ENCODE measurements at places on chromosomes 7 and 10. TPM values are rescaled to one million over a fixed set of nuclear protein-coding genes. Genes with fewer than 3 reads are reported as not detected.

BCAP29 gene
- 49.8 TPM for polyA plus RNA-seq

OSBPL3 gene
- polyA plus RNA-seq: 4.0 TPM

HOXA10 gene
- polyA plus RNA-seq: 33.5 TPM

DNA sequence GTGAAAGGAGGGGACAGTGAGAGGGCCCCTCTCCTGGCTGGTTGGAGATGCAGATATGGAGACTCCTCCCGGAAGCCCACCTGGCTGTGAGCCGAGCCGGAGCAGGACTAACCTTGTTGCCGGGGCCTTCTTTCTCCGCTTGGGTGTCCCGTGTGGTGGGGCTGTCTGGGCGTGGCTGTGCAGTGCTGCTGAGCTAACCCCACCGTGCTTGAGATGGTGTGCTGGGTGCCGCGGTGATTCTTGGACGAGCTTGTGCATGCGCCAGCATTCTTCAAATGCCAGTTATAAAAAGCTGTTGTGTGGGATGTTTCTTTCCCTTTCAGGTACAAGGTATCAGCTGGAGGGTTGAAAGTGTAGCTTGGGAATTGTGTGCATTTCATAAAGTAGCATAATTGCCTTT is 48.8 kb downstream of the DAGLB start:
- no peak overlapping the region for H3K27ac ChIP-seq
- H3K4me1 ChIP-seq: peaks cover 14% of the 10 kb centered on the region
- DNase-seq: no peak
- H3K36me3 ChIP-seq: peaks cover 46% of the 10 kb centered on the region

DNA sequence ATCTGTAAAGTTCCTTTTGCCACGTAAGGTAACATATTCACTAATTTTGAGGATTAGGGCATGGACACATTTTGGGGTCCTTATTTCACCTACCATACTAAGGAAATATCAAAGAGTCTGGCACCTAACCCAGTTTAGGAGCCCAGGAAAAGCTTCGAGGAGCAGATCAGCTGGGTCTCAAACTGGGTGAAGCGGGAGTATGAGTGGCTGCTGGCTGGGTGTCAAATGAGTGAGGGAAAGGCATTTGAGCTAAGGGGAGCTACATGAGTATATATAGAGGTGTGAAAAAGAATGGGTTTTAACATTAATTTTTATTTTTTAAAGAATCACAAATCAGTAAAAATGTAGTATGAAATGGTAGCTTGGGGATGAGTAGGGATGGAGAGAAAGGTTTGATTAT is 71.3 kb downstream of the MCU start:
- H3K36me3 ChIP-seq: peaks cover 10% of the 10 kb centered on the region
- no peak for DNase-seq
- no peaks in the 10 kb centered on the region for H3K4me1 ChIP-seq
- no peak overlapping the region for H3K4me3 ChIP-seq
- no peak overlapping the region for H3K27ac ChIP-seq

GRCh38 chr10:17005621-17006566 is 123.7 kb downstream of the CUBN start:
- no peaks in the 10 kb centered on the region for H3K27me3 ChIP-seq
- H3K4me1 ChIP-seq: peaks cover 54% of the 10 kb centered on the region
- H3K36me3 ChIP-seq: no peaks in the 10 kb centered on the region
- H3K4me3 ChIP-seq: no peak overlapping the region
- DNase-seq: no peak
- H3K27ac ChIP-seq: peak overlapping the region; percentile 95

DNA sequence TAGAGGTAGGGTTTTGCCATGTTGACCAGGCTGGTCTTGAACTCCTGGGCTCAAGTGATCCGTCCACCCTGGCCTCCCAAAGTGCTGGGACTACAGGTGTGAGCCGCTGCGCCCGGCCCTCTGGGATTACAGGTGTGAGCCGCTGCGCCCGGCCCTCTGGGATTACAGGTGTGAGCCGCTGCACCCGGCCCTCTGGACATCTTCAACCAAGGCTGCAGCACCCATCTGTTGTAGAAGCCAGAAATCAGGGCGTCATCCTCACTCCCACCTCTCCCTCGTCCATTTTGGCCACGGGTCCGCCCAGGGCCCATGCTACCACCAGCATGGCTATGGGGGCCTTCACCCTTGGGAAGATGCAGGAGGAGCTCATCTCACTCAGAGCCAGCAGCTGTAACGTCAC is 38.5 kb upstream of the EBF3 start:
- DNase-seq: no peak
- H3K4me1 ChIP-seq: peaks cover 3% of the 10 kb centered on the region
- H3K4me3 ChIP-seq: no peak overlapping the region
- peaks cover 4% of the 10 kb centered on the region for H3K27me3 ChIP-seq
- H3K36me3 ChIP-seq: no peaks in the 10 kb centered on the region

DNA sequence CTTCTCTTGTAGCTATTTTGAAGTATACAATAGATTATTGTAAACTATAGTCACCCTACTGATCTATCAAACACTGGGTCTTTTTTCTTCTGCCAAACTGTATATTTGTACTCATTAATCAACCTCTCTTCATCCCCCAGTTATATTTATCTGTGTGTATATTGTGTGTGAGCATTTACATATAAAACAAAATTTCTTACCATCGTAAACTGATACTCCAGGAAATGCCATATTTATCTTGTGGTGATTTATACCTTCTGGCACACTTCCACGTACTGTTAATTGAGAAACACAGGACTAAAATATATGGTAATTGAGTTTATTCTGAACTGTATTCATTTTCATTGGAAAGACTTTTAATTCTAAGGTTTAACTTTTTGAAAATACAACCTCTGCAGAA is 18.9 kb downstream of the ANLN start:
- DNase-seq: no peak
- H3K27me3 ChIP-seq: no peaks in the 10 kb centered on the region
- no peaks in the 10 kb centered on the region for H3K4me1 ChIP-seq
- peaks cover 22% of the 10 kb centered on the region for H3K36me3 ChIP-seq
- no peak overlapping the region for H3K27ac ChIP-seq

DNA sequence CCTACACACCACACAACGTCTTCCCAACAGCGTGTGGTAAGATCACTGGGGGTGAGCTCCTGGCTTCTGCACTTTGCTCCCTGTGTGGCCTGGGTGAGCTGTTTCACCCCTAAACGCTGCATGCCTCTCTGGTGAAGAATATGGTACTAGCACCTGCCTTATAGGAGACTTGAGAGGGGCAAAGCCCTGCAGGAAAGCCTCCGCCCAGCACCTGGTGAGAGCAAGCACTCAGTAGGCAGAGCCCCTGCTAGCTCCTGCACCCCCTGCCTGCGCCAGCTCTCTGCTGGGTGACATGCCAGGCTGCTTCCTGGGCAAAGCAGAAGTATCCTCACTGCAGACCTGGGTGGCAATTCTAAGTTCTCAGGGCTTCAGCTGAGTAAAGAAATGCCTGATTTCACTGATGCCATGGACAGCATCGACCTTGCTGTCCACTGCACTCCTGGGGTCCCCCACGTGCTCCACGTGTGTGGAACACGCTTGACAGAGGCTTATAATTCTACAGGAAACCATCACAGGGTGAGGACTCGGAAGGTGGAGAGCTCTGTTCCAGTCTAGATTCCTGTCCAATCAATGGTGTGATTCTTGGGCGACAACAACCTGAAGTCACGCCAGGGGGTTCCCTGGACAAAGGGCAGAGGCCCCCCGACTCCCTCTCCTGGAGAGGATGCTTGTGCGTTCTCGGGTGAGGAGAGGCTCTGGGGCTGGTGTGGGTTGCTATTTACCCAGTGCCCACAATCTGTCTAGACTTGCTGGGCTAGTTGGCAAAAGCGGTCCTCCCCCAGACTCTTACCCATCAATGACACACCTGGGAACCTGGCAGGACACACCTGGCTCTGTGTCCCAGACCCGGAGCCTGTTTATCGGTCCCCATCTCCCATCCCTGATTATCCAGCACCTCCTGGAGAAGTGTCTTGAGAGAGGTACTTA is 5.0 kb upstream of the CALML5 start:
- H3K27me3 ChIP-seq: no peaks in the 10 kb centered on the region
- DNase-seq: no peak
- H3K4me1 ChIP-seq: peaks cover 8% of the 10 kb centered on the region
- H3K36me3 ChIP-seq: no peaks in the 10 kb centered on the region
- no peak overlapping the region for H3K27ac ChIP-seq

DNA sequence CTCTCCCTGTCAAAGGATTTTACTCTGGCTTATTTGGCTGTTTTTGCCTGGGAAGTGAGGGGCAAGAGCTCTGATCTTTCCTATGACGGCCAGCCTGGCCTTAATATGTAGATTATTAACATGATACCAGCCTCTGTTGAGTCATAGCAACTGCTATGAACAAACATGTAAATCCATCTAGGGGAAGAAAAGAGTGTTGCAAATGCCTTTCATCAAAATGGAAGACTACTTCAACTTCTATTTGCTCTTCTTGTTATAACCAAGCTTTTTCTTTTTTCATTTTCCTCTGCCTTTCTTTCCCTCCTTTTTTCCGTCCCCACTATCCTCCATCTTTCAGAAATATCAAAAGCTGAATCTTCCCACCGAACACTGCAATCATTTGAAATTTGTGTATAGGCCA is 46.6 kb downstream of the BTRC start:
- H3K27ac ChIP-seq: no peak overlapping the region
- no peaks in the 10 kb centered on the region for H3K36me3 ChIP-seq
- H3K27me3 ChIP-seq: no peaks in the 10 kb centered on the region
- no peak overlapping the region for H3K4me3 ChIP-seq
